ENCODE measurements at places on chromosomes 5 and 9.

GRCh38 chr5:37495210-37495609, 116.1 kb downstream of the WDR70 start:
- H3K36me3 ChIP-seq = no peaks in the 10 kb centered on the region
- peak overlapping the region; percentile 72 for H3K27ac ChIP-seq
- H3K27me3 ChIP-seq = no peaks in the 10 kb centered on the region

DNA sequence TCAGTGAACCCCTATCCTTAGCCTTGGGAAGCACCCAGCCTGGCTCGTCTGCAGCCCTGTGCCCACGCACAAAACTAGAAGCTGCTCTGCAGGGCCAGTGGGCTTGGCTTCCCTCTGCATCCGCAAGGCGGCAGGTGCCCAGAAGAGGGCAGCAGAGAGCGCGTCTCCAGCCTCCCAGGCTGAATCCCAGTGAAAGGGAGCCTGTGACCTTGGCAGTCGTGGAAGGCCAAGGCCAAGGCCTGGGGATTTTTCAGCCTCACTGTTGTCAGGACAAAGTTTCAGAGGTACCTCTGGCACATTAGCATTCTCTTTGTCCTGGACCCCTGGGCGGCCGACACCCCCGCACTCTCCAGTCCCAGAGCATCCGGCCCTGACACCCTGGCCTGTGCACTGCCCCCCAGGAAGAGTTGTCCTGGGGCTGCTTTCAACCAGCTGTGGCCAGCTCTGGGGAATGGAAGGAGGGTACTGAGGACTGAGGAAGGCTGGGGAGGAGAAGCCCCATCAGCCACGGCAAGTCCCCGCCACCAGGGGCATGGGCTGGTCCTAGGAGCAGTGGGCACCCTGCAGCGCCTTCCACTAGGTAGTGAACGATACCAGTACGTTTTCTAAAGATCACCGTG, 63.6 kb upstream of the IL17B start:
- peaks cover 19% of the 10 kb centered on the region for H3K4me1 ChIP-seq
- no peak overlapping the region for H3K4me3 ChIP-seq
- H3K27me3 ChIP-seq = no peaks in the 10 kb centered on the region

GRCh38 chr9:18726546-18726945, 252.6 kb downstream of the ADAMTSL1 start:
- H3K4me1 ChIP-seq = no peaks in the 10 kb centered on the region
- H3K4me3 ChIP-seq = no peak overlapping the region
- H3K27ac ChIP-seq = peak overlapping the region; percentile 77
- peaks cover 3% of the 10 kb centered on the region for H3K36me3 ChIP-seq
- H3K27me3 ChIP-seq = no peaks in the 10 kb centered on the region

GRCh38 chr5:16819522-16820167, 116.4 kb downstream of the MYO10 start:
- no peak for DNase-seq
- H3K4me1 ChIP-seq = no peaks in the 10 kb centered on the region
- H3K36me3 ChIP-seq = peaks cover 24% of the 10 kb centered on the region
- H3K27ac ChIP-seq = peak overlapping the region; percentile 90
- H3K4me3 ChIP-seq = no peak overlapping the region
- no peaks in the 10 kb centered on the region for H3K27me3 ChIP-seq

DNA sequence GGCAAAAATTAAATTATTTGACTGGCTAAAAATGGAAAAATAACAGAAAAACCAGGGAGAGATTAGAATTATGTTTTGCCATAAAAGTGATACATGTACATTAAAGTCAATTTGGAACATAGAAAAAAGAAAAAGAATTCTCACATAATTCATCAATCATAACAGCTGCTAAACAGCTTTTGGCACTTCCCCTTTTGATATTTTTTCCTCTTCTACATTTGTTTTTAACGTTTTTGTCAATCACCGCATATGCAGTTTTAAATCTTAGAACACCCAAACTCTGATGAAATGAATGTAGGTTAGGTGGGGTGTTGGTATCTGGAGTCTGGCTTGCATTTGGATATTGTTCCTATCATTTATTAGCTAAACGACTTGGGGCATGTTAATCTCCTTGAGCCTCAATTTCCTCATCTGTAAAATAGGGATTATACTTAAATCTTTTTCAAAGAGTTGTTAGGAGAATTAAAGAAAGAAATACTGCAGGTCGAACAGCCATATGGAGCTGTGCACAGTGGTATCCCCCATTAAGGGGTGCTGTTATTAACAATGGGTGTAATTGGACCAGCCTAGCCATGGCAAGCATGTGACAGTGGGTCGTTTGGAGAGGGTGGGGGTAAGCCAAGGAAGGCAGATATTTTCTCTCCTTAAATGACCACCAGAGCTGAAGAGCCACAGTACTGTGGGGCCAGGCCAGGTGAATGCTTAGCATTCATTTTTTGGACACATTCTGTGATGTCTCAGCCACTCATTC, 22.6 kb downstream of the NPR3 start:
- peaks cover 59% of the 10 kb centered on the region for H3K36me3 ChIP-seq
- no peaks in the 10 kb centered on the region for H3K27me3 ChIP-seq
- H3K4me1 ChIP-seq = no peaks in the 10 kb centered on the region
- no peak overlapping the region for H3K4me3 ChIP-seq

DNA sequence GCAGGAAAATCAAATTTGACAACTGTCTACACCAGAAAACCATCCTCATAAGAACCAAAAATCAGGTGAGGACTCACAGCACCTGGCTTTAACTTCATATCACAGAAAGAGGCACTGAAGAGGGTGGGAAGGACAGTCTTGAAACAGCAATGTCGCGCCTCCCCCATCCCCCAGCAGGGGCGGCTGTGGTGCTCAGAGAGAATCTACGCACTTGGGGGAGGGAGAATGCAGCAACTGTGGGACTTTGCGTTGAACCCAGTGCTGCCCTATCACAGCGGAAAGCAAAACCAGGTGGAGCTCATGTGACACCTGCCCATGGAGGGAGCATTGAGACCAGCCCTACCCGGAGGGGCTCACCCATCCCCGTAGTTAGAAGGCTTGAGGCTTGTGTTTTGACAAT, 191.8 kb downstream of the MSX2 start:
- no peaks in the 10 kb centered on the region for H3K4me1 ChIP-seq
- no peaks in the 10 kb centered on the region for H3K36me3 ChIP-seq
- no peaks in the 10 kb centered on the region for H3K27me3 ChIP-seq
- no peak overlapping the region for H3K4me3 ChIP-seq
- no peak overlapping the region for H3K27ac ChIP-seq
- no peak for DNase-seq

DNA sequence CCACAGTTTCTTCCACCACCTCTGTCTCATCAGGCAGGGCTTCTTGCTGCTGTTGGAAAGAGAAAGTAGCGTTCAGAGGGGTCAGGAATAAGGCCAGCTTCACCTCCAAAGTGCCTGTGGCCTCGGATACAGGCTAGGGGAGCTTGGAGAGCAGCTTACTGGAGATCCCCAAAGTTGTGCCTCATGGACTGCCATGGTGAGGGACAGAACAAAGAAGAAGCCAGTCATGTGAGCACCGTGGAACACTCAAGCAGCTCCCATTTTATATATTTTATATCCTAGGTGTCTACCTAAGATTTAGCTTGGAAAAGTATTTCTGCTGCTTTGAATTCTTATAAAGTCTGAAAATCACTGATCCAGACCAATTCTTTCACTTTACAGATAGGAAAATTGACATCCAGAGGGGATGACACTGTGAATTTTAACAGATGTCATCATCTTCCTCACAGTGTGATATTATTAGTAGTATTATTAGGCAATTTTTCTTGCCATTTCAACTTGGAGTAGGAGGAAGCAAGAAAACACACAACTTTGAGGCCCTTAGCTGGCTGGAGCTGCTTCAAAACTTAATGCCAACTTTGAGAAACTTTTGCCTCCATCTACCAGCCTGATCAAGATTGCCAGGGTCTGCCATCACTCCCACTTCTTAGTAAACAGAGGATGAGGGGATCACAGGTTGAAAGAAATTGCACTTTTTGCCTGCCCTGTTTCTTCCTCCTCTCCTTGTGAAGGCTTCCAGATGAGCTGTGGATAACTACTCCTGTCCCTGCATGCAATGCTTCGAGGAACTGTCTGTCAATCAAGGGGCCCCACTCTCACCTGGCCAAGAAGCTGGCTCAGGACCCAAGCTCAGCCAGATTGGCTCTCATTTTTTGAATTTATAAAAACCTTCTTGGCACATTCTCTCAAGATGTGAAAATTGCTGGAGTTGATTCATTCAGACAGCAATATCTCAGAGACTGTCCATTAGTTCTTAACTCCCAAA, 11.8 kb downstream of the SPARC start:
- H3K27me3 ChIP-seq = no peaks in the 10 kb centered on the region
- peaks cover 77% of the 10 kb centered on the region for H3K4me1 ChIP-seq
- peaks cover 67% of the 10 kb centered on the region for H3K36me3 ChIP-seq
- no peak overlapping the region for H3K4me3 ChIP-seq
- H3K27ac ChIP-seq = peak overlapping the region; percentile 97

DNA sequence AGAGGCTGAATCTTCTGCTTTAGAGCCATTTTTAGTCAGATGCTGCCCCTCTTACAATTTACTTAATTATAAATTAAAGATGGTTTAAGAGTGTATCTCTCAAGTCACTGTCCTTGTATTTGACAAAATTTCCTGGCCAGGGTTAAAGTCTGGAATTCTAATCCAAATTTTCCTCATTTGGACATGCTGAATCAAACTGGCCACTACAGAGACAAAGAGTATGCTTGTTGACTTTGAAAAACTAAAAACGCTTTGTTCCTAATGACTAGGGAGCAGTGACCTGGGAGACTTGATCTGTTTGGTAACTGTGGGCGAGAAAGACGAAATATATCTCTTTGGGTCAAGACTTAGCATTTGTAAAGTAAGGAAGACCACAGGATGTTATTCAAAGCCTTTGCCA, 303.2 kb downstream of the ZSWIM6 start:
- H3K4me1 ChIP-seq = peaks cover 15% of the 10 kb centered on the region
- no peaks in the 10 kb centered on the region for H3K27me3 ChIP-seq
- no peak for DNase-seq
- no peaks in the 10 kb centered on the region for H3K36me3 ChIP-seq

- DNase-seq = no peak
- no peaks in the 10 kb centered on the region for H3K4me1 ChIP-seq
- peak overlapping the region; percentile 13 for H3K4me3 ChIP-seq
- no peaks in the 10 kb centered on the region for H3K36me3 ChIP-seq
- no peaks in the 10 kb centered on the region for H3K27me3 ChIP-seq
Measured at GRCh38 chr9:104027295-104027694, 66.8 kb upstream of the SMC2 start.

DNA sequence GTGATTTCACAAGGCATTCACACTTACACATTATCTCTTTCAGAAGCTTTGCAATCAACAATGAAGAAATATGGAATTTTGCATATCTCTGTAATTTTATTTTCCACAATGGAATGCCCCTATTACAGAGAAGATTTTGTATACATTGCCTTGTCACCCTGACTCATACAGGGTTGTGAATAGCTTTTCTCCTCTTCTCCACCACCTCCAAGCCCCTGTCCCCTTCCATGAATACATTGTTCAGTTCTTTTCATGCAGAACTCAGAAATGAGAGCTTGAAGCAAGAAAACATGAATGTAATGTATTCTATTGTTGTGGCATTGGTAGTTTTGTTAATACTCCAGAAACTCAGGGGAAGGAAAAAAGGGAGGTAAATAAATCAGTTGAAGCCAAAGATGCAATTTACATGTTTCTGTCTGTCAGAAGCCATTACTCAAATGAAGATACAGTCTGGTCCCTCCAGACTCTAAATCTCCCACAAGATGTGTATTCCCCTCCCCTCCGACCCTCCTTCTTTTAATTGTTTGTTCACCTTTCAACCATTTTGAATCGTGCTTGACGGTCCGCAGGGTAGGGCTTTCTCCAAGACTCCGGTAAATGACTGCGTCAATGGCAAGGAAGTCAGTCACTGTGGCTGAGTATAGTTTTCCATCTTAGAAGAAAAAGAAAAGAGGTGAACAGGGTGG, 86.1 kb downstream of the SEMA6A start:
- H3K4me3 ChIP-seq = no peak overlapping the region
- H3K4me1 ChIP-seq = peaks cover 15% of the 10 kb centered on the region
- no peak overlapping the region for H3K27ac ChIP-seq
- no peaks in the 10 kb centered on the region for H3K36me3 ChIP-seq

DNA sequence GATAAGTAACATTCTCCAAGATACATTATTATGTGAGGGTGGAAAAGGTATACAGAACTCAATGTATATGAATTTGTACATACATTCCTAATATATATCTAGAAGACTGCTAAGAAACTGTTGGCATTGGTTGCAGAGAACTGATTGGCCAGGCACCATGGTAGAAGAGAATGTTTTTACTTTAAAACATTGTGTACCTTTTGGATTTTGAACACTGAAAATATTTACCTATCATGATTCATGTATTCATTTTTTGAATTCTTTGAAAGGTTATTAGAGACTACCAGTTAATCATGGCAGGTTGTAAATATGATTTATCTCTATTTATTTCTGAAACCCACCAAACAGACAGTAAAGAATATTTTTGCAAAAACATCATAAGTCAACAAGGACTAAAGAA, 41.2 kb upstream of the ADRB2 start:
- no peak overlapping the region for H3K4me3 ChIP-seq
- H3K27ac ChIP-seq = no peak overlapping the region
- no peaks in the 10 kb centered on the region for H3K27me3 ChIP-seq
- peaks cover 5% of the 10 kb centered on the region for H3K4me1 ChIP-seq
- H3K36me3 ChIP-seq = no peaks in the 10 kb centered on the region

DNA sequence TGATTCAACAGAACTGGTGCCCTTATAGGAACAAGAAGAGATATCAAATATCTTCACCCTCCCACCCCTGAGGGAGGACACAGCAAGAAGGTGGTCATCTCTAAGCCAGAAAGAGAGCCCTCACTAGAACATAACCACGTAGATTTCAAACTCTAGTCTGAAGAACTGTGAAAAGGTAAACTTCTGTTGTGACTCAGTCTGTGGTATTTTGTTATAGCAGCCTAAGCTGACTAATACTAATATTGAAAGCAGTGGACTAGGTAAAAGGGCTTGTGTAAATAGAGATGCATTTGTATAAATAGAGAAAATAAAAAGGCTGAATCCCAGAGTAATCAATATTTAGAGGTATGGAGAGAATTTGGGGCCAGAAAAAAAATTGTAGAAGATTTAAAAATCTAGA, 157.6 kb upstream of the CCNH start:
- H3K4me3 ChIP-seq = no peak overlapping the region
- no peaks in the 10 kb centered on the region for H3K27me3 ChIP-seq
- no peaks in the 10 kb centered on the region for H3K36me3 ChIP-seq
- no peak for DNase-seq
- H3K4me1 ChIP-seq = no peaks in the 10 kb centered on the region

DNA sequence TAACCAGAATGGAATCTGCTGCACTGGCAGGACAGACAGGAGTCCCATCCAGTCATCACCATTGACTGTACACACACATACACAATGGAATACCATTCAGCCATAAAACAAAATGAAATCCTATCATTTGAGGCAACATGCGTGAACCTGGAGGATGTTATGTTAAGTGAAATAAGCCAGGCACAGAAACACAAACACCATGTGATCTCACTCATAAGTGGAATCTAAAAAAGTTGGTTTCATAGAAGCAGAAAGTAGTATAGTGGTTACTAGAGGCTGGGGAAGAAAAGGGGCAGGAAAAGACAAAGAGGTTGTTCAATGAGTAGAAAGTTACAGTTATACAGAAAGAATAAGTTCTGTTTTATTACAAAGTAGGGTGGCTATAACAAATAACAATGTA, 884.0 kb upstream of the ACO1 start:
- no peaks in the 10 kb centered on the region for H3K27me3 ChIP-seq
- no peaks in the 10 kb centered on the region for H3K36me3 ChIP-seq
- DNase-seq = no peak
- H3K27ac ChIP-seq = no peak overlapping the region
- H3K4me1 ChIP-seq = no peaks in the 10 kb centered on the region
- no peak overlapping the region for H3K4me3 ChIP-seq

Measured in SK-N-SH (cell line).